Stomach (tissue), 19 donors: ENCODE measurements at places on chromosomes 7 and 10. TPM values are rescaled to one million over a fixed set of nuclear protein-coding genes. Genes with fewer than 3 reads are reported as not detected.

GRCh38 chr7:151694828-151695580 is 175.3 kb upstream of the RHEB start:
- H3K36me3 ChIP-seq: no peaks in the 10 kb centered on the region
- peaks cover 40% of the 10 kb centered on the region for H3K4me1 ChIP-seq
- DNase-seq: peak; percentile 67
- H3K27ac ChIP-seq: peak overlapping the region; percentile 43
- H3K27me3 ChIP-seq: no peaks in the 10 kb centered on the region

- H3K27me3 ChIP-seq: no peaks in the 10 kb centered on the region
- H3K4me3 ChIP-seq: no peak overlapping the region
- no peaks in the 10 kb centered on the region for H3K36me3 ChIP-seq
- peak; percentile 60 for DNase-seq
- peaks cover 7% of the 10 kb centered on the region for H3K4me1 ChIP-seq
These were observed 20.6 kb downstream of the HYAL4 start for GRCh38 chr7:123865517-123866117.

- DNase-seq: no peak
- no peaks in the 10 kb centered on the region for H3K36me3 ChIP-seq
- no peak overlapping the region for H3K27ac ChIP-seq
- H3K4me3 ChIP-seq: no peak overlapping the region
- no peaks in the 10 kb centered on the region for H3K27me3 ChIP-seq
- peaks cover 17% of the 10 kb centered on the region for H3K4me1 ChIP-seq
These were observed 353.2 kb downstream of the CRPPA start for GRCh38 chr7:16068183-16068582.

DNA sequence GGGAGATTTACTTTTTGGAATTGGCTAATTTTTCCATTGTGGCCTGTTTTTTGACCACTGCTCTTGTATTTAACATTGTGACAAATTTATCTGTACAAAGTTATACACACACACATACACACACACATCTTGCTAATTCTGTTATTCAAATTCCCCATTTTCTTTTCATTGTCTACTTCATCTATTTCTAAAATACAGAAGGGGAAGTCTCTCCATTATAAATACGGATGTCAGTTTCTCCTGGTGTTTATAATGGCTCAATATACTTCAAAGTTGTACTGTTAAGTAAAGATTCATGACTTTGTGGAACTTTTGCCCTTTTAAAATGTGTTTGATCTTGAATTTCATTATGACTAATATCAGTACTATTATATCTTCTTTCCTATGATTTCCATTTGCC is 81.0 kb downstream of the CNOT4 start:
- H3K4me1 ChIP-seq: no peaks in the 10 kb centered on the region
- no peaks in the 10 kb centered on the region for H3K27me3 ChIP-seq
- H3K36me3 ChIP-seq: no peaks in the 10 kb centered on the region
- no peak overlapping the region for H3K27ac ChIP-seq

GRCh38 chr7:138796038-138796615 is 1.7 kb upstream of the TMEM213 start:
- H3K36me3 ChIP-seq: no peaks in the 10 kb centered on the region
- no peaks in the 10 kb centered on the region for H3K4me1 ChIP-seq
- no peak overlapping the region for H3K27ac ChIP-seq
- DNase-seq: no peak
- no peaks in the 10 kb centered on the region for H3K27me3 ChIP-seq

GRCh38 chr10:2839081-2839725 is 228.1 kb upstream of the PFKP start:
- no peak for DNase-seq
- H3K36me3 ChIP-seq: no peaks in the 10 kb centered on the region
- no peak overlapping the region for H3K4me3 ChIP-seq
- H3K27me3 ChIP-seq: peaks cover 9% of the 10 kb centered on the region

- DNase-seq: no peak
- H3K4me1 ChIP-seq: no peaks in the 10 kb centered on the region
- H3K27me3 ChIP-seq: no peaks in the 10 kb centered on the region
- H3K4me3 ChIP-seq: no peak overlapping the region
- no peaks in the 10 kb centered on the region for H3K36me3 ChIP-seq
These were observed 23.5 kb upstream of the GPR141 start for GRCh38 chr7:37659971-37660565.

- H3K27ac ChIP-seq: no peak overlapping the region
- peaks cover 6% of the 10 kb centered on the region for H3K27me3 ChIP-seq
- H3K4me1 ChIP-seq: peaks cover 33% of the 10 kb centered on the region
- DNase-seq: no peak
- no peaks in the 10 kb centered on the region for H3K36me3 ChIP-seq
These were observed 60.3 kb upstream of the LBX1 start for GRCh38 chr10:101289541-101289940.

GRCh38 chr10:1344408-1344807 is 288.2 kb downstream of the WDR37 start:
- H3K27ac ChIP-seq: no peak overlapping the region
- H3K27me3 ChIP-seq: no peaks in the 10 kb centered on the region
- DNase-seq: no peak
- no peak overlapping the region for H3K4me3 ChIP-seq

- H3K27ac ChIP-seq: no peak overlapping the region
- no peaks in the 10 kb centered on the region for H3K27me3 ChIP-seq
- DNase-seq: no peak
- H3K4me3 ChIP-seq: no peak overlapping the region
- H3K36me3 ChIP-seq: no peaks in the 10 kb centered on the region
These were observed 96.1 kb upstream of the BMPER start for GRCh38 chr7:33809228-33809627.

DNA sequence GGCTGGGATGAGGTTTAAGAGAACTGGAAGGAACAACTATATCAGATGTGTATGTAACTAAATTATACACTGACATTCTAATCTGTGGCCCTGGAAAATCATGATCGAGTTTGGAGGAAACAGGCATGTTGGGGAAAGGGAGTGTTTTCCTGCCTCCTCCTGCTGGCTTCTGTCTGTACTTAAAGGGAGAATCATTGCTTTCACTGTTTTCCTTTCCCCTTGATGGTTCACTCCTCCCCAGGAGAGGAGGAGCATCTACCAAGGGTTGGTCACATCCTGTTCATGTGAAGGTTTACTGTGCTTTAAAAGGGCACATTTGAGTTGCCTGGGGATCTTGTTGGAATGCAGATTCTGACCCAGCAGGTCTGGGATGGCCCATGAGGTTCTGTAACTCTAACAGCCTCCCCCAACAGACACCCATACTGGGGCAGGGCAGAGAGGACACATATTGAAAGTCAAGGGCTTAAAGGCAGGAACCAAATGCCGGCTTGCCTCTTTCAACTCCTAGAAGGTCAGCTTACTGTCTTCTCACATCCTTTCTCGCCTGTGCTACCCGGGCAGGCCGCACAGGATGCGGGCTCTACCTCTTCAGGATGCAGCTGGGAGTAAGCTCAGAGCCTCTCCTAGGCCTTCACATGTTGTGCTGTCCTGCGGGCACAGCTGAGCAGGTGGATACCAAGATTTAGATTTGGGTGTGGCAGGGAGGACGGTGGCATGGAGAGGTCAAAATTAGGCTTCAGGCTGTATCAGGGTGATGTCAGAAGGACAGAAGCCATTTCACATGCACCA is 694.8 kb downstream of the KCNMA1 start:
- no peak overlapping the region for H3K27ac ChIP-seq
- no peak for DNase-seq
- H3K4me1 ChIP-seq: no peaks in the 10 kb centered on the region
- H3K36me3 ChIP-seq: peaks cover 20% of the 10 kb centered on the region

- H3K4me1 ChIP-seq: peaks cover 17% of the 10 kb centered on the region
- no peak overlapping the region for H3K4me3 ChIP-seq
- H3K27ac ChIP-seq: peak overlapping the region; percentile 61
- H3K36me3 ChIP-seq: peaks cover 26% of the 10 kb centered on the region
- DNase-seq: no peak
These were observed 41.0 kb downstream of the PRF1 start for GRCh38 chr10:70561558-70561957.

DNA sequence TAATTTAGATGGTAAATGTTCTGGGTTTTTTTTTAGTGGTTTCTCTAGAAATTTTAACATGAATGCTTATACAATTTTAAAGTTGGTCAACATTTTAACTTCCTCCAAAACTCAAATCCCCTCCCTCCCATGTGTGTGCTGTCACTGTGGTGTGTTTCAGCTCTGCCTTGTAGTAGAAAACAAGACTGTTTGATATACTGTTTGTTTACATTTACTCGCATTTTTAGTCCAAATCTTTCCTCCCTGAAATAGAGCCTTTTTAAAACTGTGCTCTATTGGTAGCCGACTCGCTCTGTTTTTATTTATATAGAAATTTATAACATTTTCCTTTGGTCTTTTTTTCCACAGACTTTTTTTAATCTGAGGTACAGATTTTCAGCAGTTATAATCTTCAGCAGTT is 19.3 kb downstream of the PROSER2 start:
- H3K27me3 ChIP-seq: no peaks in the 10 kb centered on the region
- H3K4me3 ChIP-seq: no peak overlapping the region
- no peak overlapping the region for H3K27ac ChIP-seq
- H3K36me3 ChIP-seq: no peaks in the 10 kb centered on the region
- H3K4me1 ChIP-seq: no peaks in the 10 kb centered on the region

GRCh38 chr7:83947260-83947659 is 247.3 kb downstream of the SEMA3A start:
- H3K27me3 ChIP-seq: no peaks in the 10 kb centered on the region
- no peak overlapping the region for H3K27ac ChIP-seq
- H3K4me1 ChIP-seq: no peaks in the 10 kb centered on the region
- H3K4me3 ChIP-seq: no peak overlapping the region
- DNase-seq: no peak
- no peaks in the 10 kb centered on the region for H3K36me3 ChIP-seq

DNA sequence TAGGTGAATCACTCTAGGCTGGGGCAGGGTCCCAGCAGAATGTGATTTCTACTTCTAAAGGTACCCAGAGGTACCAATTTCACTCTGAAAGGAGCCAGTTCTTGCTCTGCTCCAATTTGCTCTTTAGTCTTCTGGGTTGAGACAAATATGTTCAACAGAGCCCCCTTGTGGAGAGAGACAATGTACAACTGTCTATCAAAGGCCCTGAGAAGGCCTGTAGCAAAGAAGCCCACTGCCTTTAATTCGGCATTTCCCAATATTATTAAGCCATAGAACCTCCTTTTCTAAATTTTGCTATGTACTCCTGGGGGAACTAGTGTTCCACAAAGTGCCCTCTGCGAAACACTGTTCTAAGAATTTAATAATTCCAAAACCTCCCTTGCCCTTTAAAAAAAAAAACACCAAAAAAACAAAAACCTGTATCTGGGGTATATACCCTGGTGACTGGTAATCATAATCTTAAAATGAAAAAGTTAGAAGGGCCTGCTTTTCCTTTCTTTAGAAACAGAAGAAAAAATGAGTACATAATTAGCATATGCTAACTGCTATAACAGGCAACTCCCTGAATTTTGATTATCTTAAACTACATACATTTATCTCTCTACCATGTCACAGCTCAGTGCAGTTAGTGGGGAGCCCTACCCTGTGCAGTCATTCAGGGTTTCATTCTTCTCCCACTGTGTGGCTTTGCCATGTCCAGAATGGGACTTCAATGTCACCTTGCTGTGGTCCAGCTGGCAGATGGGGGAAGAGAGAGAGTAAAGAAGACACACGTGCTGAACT is 160.9 kb upstream of the BMPER start:
- H3K27me3 ChIP-seq: no peaks in the 10 kb centered on the region
- no peak for DNase-seq
- no peak overlapping the region for H3K27ac ChIP-seq
- no peaks in the 10 kb centered on the region for H3K36me3 ChIP-seq
- H3K4me3 ChIP-seq: no peak overlapping the region

- no peak overlapping the region for H3K4me3 ChIP-seq
- no peaks in the 10 kb centered on the region for H3K4me1 ChIP-seq
- no peaks in the 10 kb centered on the region for H3K27me3 ChIP-seq
- DNase-seq: no peak
- H3K36me3 ChIP-seq: no peaks in the 10 kb centered on the region
- H3K27ac ChIP-seq: no peak overlapping the region
These were observed 251.3 kb upstream of the VWC2 start for GRCh38 chr7:49522111-49522510.

- no peaks in the 10 kb centered on the region for H3K4me1 ChIP-seq
- no peak overlapping the region for H3K27ac ChIP-seq
- no peak for DNase-seq
- H3K36me3 ChIP-seq: no peaks in the 10 kb centered on the region
- H3K4me3 ChIP-seq: no peak overlapping the region
These were observed 33.0 kb upstream of the EN2 start for GRCh38 chr7:155425011-155425340.

DNA sequence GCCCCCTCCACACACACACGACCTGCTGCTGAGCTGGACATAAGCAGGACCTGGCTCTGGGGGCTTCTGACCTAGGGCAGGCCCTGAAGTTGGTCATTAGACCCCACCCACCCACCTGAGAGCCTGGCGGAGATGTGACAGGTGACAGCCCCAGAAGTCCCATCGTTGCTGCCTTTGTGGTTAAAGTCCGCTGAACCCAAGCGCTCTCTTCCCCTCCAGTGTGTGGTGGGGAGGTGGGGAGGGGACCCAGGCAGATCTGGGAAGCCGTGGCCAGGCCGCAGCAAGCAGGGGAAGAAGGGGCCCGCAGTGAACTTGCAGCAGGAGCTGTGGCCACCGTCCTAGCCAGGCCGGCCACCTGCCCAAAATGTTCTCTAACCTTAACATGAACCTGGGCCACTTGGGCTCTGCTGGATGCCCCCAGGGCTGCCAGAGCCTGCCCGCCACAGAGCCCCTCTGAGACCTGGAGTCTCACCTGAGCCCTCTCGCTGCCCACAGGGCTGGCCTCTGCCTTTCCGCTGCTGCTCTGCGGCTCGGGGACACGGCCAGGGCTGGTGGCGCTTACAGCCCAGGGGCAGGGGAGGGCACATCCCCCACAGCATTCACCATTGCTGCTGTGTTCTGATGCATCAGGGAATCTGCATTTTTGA is 65.1 kb downstream of the LHPP start:
- H3K4me1 ChIP-seq: peaks cover 42% of the 10 kb centered on the region
- DNase-seq: no peak
- H3K36me3 ChIP-seq: no peaks in the 10 kb centered on the region
- no peak overlapping the region for H3K4me3 ChIP-seq
- H3K27me3 ChIP-seq: no peaks in the 10 kb centered on the region

The SSC4D gene
- total RNA-seq: not detected

The ANKMY2 gene
- 30.7 TPM for total RNA-seq

The SMO gene
- 15.4 TPM for total RNA-seq

The TRIL gene
- total RNA-seq: 26.1 TPM

The C10orf67 gene
- total RNA-seq: 1.2 TPM

The HKDC1 gene
- total RNA-seq: not detected

The ADRB1 gene
- total RNA-seq: not detected

The EMX2 gene
- total RNA-seq: not detected

The ZNF727 gene
- not detected for total RNA-seq

The TMEM26 gene
- total RNA-seq: not detected

The COL1A2 gene
- 3,975 TPM for total RNA-seq

The POMZP3 gene
- total RNA-seq: not detected

The TAS2R3 gene
- not detected for total RNA-seq

The SH2D4B gene
- total RNA-seq: 0.18 TPM

The CALML5 gene
- 0.92 TPM for total RNA-seq

The C7orf33 gene
- total RNA-seq: not detected

The KEL gene
- not detected for total RNA-seq

The SPDYE6 gene
- not detected for total RNA-seq

The HOXA5 gene
- total RNA-seq: 42.2 TPM
